ENCODE measurements at places on chromosomes 6 and 20. TPM values are rescaled to one million over a fixed set of nuclear protein-coding genes. Genes with fewer than 3 reads are reported as not detected.
A peak's percentile ranks its signal among the peaks of the same experiment; 100 is the strongest.

The PDYN gene
- not detected for total RNA-seq

The RIPOR2 gene
- 2.3 TPM for total RNA-seq

The SPATA25 gene
- not detected for total RNA-seq

The CLIC5 gene
- not detected for total RNA-seq

The WFDC5 gene
- not detected for total RNA-seq

The PHACTR3 gene
- total RNA-seq, result 0.06 TPM

The PRPH2 gene
- not detected for total RNA-seq

The CNR1 gene
- 1.0 TPM for total RNA-seq

The NCOA7 gene
- 40.2 TPM for total RNA-seq

The ELOVL4 gene
- total RNA-seq, result 2.5 TPM

GRCh38 chr6:120116343-120116742 lies 766.8 kb upstream of the MAN1A1 start:
- no peak for DNase-seq

DNA sequence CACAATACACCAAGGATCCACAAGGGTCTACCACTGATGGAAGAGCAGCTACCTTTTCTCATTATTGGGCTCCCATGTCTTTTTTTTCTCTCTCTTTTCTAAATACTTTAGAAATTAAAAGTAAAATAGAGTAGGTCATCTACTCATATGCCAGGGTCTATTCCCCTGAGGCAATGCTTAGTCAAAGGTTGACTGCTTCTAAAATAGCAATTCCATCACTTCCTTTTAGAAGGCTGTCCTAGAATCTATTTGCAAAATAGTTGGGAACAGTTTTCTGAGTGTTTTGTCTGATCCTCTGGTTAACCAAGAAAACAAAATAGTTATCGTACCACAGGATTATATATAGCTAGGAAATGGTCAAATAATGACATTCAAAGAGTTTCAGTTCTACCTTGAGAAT lies 174.1 kb downstream of the COL21A1 start:
- no peak for DNase-seq

GRCh38 chr6:82365016-82365795 lies 1.6 kb downstream of the TPBG start:
- DNase-seq, result peak; percentile 46

DNA sequence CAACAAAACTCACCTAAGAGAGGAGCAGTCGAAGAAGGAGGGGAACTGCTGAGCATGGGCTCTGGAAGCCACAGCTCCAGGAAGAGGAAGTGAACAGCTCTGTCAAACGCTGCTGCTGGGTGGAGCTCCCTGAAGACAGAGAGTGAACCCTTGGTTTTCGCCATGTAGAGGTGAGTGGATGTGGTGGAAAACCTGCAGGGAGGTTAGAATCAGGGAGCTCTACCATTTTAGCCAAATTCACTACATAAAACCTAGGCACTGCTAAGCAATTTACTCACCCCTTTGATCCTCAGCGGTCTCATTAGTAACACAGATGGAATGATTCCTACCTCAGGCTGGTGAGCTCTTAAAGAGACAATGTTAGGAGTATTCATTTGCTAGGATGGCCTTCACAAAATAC lies 19.4 kb upstream of the TFAP2A start:
- DNase-seq, result no peak

DNA sequence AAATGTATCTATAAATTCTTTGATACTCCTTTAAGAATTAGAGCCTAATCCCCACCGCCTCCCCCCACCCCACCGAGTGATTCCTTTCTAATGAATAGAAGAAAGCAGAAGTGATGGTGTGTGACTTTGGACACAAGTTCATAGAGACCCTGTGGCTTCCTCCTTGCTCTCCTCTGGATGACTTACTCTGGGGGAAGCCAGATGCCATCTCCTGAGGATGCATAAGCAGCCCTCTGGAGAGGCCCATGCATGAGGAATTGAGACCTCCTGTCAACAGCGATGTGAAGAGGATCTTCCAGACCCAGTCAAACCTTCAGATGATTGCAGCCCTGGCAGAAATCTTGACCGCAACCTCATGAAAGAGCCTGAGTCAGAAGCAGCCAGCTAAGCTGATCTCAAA lies 21.1 kb downstream of the AHCY start:
- no peak for DNase-seq

- DNase-seq, result no peak
Observed at GRCh38 chr6:77356821-77357220, 106.5 kb downstream of the HTR1B start.

- no peak for DNase-seq
Observed at GRCh38 chr20:38434301-38434741, 807 bp downstream of the SNHG17 start.

DNA sequence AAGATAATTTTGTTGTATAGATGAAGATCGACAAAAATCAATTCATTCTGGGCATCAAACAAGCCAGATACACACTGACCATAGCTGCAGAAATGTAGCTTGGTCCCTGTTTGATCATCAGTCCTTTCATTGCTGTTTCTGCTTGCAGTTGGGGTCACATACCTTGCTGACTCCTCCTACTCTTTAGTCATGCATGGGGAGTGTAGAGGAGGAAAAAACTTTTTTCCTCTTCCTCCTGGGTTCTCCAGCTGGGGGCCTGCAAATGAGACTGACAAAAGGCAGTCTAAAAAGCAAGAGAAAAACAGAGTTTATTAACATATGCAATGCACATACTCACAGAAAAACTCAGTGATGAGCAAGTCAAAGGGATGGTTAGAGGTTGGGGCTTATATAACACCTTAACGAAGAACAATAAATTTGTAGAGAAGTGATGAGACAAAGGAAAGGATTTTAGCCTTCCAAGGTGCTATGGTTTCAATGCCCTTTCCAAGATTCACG lies 105.8 kb downstream of the QRSL1 start:
- DNase-seq, result no peak

DNA sequence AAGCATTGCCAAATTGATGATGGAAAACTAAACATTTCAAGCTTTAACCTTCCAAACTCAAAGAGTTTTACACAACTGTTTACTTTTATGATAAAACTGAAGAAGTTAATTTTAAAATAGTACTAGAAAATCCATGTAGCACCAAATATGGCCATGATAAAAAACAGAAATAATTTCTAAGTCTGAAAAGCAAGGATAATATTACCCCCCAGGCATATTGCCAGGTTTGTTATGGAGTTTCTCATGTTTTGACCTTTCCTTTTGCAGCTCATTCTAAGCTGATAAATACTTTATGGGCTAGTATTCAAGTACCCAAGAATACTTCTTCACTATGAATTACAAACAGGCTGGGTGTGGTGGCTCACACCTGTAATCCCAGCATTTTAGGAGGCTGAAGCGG lies 209.9 kb upstream of the ZFP64 start:
- no peak for DNase-seq

GRCh38 chr6:6559994-6560570 lies 28.4 kb upstream of the LY86 start:
- no peak for DNase-seq

DNA sequence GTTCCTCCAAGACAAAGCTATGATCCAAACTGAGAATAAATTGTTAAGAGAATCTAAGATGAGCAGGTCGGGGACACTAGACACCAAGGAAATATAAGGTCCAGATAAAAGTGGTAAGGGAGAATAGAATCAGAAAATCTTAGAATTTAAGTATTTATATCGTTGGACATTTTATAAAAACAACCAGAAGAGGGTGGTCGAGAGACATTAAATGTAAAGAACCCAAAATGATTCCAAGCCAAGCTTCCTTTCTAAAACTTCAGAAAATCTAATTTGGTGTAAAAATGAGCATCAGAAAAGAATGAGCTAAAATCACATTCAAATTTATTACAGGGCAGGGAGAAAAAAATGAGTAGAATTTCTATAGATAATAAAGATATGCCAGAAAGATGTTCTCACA lies 97.8 kb upstream of the OGFRL1 start:
- peak; percentile 27 for DNase-seq

GRCh38 chr6:138456401-138456790 lies 42.9 kb downstream of the NHSL1 start:
- no peak for DNase-seq

GRCh38 chr6:136066005-136066404 lies 184.1 kb downstream of the MTFR2 start:
- peak; percentile 13 for DNase-seq

- DNase-seq, result peak; percentile 46
Observed at GRCh38 chr6:36962874-36963273, 8.3 kb downstream of the PI16 start.

DNA sequence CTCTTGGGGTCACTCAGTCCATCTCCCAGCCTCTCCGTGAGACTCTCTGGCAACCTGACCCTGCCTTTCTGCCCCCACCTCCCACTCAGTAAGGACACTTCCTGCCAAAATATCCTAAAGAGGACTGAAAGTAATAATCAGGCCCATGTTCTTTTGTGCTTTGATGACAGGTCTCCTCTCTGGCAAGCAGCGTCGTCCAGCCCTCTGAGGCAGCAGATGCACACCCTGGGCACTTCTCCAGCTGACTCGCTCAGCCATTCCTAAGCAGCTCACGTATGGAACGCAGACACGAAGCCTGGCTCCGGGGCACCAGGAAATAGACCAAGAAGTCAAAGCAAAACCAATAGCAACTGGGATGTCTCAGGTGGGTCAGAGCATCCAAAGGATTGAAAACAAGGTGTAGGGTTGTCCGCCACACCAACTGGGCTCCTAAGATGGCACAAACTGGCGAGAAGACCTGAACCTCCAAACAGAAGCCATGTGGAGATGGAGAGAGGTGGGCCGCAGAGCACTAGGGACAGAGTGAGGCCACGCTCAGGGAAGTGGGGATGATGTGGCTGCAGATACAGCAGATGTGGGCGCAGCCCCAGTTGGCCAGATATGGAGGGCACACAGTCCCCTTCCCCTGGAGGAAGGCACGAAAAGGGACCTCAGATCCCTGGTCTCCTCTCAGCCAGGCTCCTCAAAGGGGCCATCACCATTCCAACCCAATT lies 99.3 kb downstream of the PRND start:
- DNase-seq, result peak; percentile 27

Measured in Daoy (cell line).